ENCODE measurements at places on chromosomes 4 and X. TPM values are rescaled to one million over a fixed set of nuclear protein-coding genes. Genes with fewer than 3 reads are reported as not detected.

Gene SUPT20HL1
- total RNA-seq: not detected

Gene ZNF827
- total RNA-seq: 34.0 TPM

Gene GIMD1
- not detected for total RNA-seq

Gene RADX
- 0.65 TPM for total RNA-seq

Gene LINC00632
- total RNA-seq: 6.4 TPM

Gene CCNB3
- under 0.01 TPM for total RNA-seq

Gene CT45A5
- total RNA-seq: not detected

Gene PUDP
- 16.6 TPM for total RNA-seq

Gene SRPX
- total RNA-seq: 12.4 TPM

Gene NXF2
- not detected for total RNA-seq

Gene ENPP6
- total RNA-seq: not detected

Gene CLDN34
- total RNA-seq: not detected

Gene CDKL2
- total RNA-seq: 1.5 TPM

Gene MMRN1
- total RNA-seq: not detected

Gene NOCT
- total RNA-seq: 22.2 TPM

Gene ZNF141
- 5.6 TPM for total RNA-seq

Gene LUZP4
- total RNA-seq: not detected

Gene CTAG2
- total RNA-seq: 2.8 TPM

Gene MAGEC1
- total RNA-seq: not detected

Gene GYPA
- total RNA-seq: not detected

Data from mesangial cell (primary cell).